ENCODE measurements at places on chromosomes 7 and 10. TPM values are rescaled to one million over a fixed set of nuclear protein-coding genes. Genes with fewer than 3 reads are reported as not detected.

The MYOZ1 gene
- not detected for total RNA-seq

The DGKI gene
- total RNA-seq: 1.4 TPM

The TMEM176B gene
- not detected for total RNA-seq

The KIAA1549 gene
- 8.7 TPM for total RNA-seq

The CDC14C gene
- total RNA-seq: not detected

The CH25H gene
- total RNA-seq: not detected

The SH2B2 gene
- total RNA-seq: 5.5 TPM

The CPA4 gene
- total RNA-seq: 27.7 TPM

The PLXNA4 gene
- total RNA-seq: 1.2 TPM

The MINDY4 gene
- total RNA-seq: 5.4 TPM

The CLCN1 gene
- not detected for total RNA-seq

The ZNF33B gene
- 8.1 TPM for total RNA-seq

The TLX1 gene
- total RNA-seq: not detected

The SFRP4 gene
- 0.39 TPM for total RNA-seq

The PRSS37 gene
- not detected for total RNA-seq

The ASAH2 gene
- 0.88 TPM for total RNA-seq

The TSPAN33 gene
- 0.68 TPM for total RNA-seq

The CTBP2 gene
- 83.2 TPM for total RNA-seq
